Skeletal muscle cell (primary cell): ENCODE measurements at places on chromosomes 13 and 19.

GRCh38 chr13:99316657-99317256 lies 9.6 kb upstream of the GPR183 start:
- DNase-seq: no peak

- DNase-seq: peak; percentile 69
Measured at GRCh38 chr13:23680845-23681669, 110.8 kb downstream of the TNFRSF19 start.

GRCh38 chr13:97111756-97112155 lies 110.4 kb upstream of the MBNL2 start:
- no peak for DNase-seq

DNA sequence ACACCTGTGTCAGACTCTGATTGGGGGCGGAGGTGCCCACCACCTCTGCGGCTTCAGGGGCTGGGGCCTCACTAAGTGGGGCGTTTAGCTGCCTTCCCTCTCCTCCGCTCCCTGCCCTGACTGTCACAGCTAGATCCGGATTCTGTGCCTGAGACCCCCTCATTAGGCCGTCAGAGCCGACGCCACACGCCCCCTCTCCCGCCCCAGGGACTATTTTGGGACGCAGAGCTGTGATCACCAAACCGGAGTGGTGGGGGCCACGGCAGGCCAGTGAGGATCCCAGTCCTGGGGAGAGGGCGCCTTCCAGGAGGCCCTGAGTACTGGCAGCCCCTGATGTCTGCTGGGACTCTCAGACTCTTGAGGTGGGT lies 762 bp downstream of the KANK3 start:
- DNase-seq: no peak

DNA sequence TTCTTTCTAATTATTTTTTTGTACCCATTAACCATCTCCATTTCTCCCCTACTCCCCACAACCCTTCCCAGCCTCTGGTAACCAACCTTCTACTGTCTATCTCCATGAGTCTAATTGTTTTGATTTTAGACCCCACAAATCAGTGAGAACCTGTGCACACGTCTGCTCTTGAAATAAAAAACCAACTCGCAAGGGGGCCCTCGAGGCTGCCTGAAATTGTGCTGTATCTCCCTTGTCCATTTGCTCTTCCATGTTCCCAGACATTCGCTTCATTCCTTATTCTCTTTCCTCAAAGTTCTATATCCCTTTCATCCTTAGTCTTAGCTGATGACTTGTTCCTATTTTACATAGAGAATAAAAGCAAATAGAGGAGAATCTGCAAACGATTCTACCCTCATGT lies 95.0 kb downstream of the GPC5 start:
- no peak for DNase-seq

GRCh38 chr13:57044910-57045309 lies 95.8 kb upstream of the PRR20A start:
- no peak for DNase-seq

GRCh38 chr19:2567580-2567979 lies 91.7 kb downstream of the GADD45B start:
- DNase-seq: no peak

GRCh38 chr19:55452749-55453346 lies 8.6 kb downstream of the ISOC2 start:
- no peak for DNase-seq

DNA sequence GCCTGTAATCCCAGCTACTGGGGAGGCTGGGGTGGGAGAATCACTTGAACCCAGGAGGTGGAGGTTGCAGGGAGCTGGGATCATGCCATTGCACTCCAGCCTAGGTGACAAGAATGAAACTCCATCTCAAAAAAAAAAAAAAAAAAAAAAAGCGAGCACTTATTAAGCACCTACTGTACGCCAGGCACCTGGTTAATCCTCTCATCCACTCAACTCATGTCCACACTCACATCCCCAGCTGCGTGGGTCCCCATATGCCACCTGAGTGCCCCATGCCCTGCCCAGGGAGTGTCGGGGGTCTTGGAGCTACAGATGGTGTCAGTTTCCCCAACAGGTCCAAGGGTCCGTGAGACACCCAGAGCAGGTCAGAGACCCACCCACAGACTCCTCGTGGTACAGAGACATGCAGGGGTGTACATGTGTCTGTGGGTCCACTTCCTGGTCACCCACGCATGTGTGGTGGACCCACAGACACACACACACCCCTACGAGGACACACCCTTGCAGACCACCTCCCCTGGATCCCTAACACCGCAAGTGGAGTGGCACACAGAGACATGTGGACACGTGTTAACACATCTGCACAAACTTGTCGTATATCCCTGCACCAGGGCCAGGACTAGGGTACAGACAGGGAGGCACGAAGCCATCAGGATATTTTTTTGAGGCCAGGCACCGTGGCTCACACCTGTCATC lies 3.5 kb downstream of the INSL3 start:
- DNase-seq: no peak

DNA sequence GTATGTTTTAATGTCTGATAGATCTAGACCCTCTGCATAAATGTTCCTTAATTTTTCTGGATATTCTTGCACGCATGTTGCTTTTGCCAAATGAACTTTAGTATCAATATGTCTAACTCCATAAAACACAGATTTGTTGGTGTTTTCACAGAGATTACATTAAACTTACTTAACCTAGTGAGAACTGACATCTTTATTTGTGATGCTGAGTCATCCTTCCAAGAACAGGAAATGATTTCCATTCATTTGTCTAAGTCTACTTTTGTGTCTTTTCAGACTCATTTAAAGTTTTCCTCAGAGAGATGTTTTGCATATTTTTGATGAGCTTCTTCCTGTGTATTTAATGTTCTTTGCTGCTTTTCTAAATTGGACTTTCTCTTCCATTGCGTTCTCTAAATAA lies 184.0 kb downstream of the SLC7A1 start:
- DNase-seq: no peak

GRCh38 chr13:113298043-113298945 lies 1.3 kb downstream of the LAMP1 start:
- no peak for DNase-seq

GRCh38 chr13:27635266-27635665 lies 13.6 kb downstream of the POLR1D start:
- DNase-seq: no peak

DNA sequence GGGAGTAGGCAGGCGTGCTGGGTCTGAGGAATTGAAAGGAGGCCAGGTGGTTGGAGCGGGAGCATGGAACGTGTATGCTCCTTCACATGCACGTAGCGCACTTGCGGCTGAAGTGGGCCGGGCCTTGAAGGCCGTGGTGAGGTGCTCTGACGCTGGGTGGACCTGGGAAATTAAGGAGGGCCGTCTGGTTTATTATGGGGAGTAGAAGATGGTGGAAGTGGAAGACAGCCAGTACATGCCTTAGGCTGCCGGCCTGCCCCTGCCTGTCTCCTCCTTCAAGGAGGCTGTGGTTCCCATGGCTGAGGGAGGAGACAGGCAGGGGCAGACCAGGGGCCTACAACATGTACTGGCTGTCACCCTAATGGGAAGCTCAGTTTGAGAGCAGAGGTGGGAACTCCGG lies 23.9 kb downstream of the GATAD2A start:
- DNase-seq: no peak

- no peak for DNase-seq
Measured at GRCh38 chr13:78061806-78062205, 143.2 kb upstream of the EDNRB start.

DNA sequence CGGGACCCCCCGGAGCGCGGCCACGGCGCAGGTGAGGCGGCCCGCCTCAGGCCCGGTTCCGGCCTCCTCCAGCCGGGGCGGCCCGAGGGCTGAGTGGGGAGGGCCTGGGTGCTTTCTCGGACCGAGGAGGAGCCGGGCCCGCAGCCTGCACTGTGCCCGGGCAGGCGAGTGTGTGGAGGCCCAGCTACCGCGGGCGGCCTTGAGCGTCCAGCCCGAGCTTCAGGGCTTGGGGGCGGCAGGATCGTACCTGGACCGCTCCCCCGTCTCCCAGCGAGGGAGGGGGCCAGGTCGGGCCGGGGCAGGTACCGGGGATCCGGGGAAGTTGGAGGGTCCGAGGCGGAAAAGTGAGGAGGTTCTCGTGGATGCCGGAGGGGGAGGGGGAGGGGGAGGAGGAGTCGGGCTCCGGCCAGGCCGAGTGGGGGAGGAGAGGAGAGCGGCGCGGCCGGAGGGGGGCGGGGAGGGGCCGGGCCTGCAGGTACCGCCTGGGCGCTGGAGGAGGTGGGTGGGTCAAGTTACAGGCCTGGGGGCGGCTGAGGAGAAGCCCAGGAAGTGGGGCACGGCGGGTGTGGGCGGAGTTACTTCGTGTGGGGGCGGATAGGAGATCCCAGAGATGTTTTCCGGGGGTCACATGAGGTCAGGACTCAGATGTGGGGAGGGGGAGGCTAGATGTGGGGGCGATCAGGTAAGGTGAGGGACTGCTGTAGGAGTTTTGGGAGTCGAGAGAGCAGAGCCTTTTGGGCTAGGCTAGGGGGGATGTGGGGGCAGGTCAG lies 545 bp downstream of the NACC1 start:
- DNase-seq: no peak

GRCh38 chr13:33191425-33192210 lies 93.9 kb downstream of the STARD13 start:
- no peak for DNase-seq

GRCh38 chr19:31527443-31527842 lies 178.2 kb upstream of the TSHZ3 start:
- no peak for DNase-seq

GRCh38 chr13:87779426-87779825 lies 108.3 kb downstream of the SLITRK5 start:
- peak; percentile 82 for DNase-seq

DNA sequence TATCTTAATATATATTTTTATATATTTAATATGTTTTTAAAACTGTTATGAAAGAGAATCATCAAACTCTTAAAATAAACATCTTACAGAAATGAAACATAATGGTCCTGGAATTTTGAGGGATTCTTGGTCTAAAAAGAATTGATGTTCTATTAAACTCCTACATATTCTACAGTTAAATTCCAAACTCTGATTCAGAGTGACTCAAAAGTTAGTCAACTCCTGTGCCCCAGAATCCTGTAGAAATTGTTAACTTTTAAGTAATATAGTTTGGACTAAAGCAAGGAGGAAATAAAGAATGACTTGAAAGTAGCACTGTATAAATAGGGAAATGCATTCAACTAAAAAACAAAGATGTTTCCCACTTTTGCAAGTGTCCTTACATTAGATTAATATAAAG lies 47.7 kb downstream of the FNDC3A start:
- peak; percentile 52 for DNase-seq

DNA sequence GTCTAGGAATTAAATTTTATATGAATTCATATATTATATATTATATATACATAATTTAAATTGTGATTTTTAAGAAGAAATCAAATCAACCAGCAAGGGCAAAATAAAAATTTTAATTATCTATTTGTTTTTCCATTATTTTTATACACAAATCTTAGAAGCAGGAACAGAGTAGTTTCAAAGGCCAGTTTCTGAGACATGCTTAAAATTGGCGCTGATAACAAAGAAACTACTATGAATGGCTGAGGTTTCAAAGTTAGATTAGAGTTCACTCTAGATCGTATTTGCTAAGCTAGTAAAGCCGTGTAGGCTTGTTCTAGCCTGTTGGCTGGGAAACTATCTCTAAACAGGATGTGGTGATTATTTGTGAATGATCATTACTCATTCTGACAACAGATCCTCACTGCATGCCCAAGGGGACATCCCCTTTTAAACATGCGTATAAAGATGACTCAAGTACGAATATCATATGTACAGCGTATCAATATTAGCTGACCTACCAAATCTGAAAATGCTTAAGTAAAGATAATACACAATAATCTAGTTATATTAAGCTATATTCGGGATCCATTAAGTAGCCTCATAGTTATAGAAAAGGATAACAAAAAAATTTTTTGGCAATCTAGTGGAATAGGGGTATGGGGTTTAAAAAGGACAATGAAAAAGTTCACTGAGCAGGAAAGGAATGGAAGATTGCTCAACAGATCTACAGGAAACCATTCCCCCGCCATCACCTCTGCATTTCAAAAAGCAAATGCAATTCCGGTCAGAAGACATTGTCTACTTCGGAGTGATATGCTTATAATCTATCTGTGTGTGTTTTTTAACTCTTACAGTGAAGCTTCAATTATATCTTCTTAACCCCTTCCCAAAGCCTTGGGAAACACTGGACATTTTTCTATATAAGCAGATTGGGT lies 150.1 kb downstream of the SHISA2 start:
- peak; percentile 77 for DNase-seq

DNA sequence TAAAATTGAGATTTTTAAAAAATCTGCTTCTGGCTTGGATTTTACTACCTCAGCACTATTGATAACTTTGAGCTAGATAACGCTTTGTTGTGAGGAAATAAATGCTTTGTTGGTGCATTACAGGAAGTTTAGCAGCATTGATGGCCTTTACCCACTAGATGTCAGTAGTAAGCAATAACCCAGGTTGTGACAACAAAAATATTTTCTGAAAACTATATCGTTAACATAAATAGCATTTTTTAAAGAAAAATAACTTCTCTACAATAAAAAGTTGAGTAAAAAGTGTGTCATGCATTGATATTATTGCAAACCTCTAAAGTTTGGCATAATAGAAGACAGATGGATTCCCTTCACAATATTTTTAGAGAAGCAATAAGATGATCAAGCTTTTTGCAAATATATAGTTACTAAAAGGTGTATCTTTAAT lies 1246.5 kb downstream of the UQCRFS1 start:
- DNase-seq: no peak

- DNase-seq: no peak
Measured at GRCh38 chr19:13172346-13173138, 22.3 kb downstream of the IER2 start.

DNA sequence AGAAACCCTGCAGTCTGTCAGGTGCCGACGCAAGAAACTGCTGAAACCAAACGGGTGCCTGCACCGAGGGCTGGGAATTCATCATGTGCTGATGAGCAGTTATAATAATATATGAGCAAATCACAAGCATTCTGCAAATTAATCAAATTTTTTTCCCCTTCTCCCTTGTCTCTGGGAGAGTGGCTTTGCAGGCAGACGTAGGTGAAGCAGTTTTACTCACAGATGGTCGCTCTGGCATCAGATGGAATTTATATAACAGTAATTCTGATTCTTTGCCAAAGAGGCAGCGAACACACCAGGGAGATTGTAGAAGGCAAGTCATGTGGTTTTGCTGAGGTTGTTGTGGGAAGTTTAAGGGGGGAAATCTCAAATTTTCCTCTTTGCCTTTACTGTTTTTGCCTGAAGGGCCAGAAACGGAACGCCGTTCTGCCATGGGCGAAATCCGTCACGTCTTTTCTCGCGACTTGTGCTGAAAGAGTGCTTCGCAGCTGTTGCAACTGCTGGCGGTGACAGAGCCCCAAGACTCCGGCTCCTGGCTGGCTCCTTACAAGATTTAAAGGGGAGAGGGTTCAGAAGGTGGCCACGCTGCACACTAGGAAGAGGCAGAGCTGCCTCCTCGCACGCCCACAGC lies 320.1 kb downstream of the ZNF536 start:
- DNase-seq: no peak
